ENCODE measurements at places on chromosomes 7 and 10.

GRCh38 chr7:2299131-2299829 is 15.0 kb downstream of the SNX8 start:
- DNase-seq, result peak; percentile 43

DNA sequence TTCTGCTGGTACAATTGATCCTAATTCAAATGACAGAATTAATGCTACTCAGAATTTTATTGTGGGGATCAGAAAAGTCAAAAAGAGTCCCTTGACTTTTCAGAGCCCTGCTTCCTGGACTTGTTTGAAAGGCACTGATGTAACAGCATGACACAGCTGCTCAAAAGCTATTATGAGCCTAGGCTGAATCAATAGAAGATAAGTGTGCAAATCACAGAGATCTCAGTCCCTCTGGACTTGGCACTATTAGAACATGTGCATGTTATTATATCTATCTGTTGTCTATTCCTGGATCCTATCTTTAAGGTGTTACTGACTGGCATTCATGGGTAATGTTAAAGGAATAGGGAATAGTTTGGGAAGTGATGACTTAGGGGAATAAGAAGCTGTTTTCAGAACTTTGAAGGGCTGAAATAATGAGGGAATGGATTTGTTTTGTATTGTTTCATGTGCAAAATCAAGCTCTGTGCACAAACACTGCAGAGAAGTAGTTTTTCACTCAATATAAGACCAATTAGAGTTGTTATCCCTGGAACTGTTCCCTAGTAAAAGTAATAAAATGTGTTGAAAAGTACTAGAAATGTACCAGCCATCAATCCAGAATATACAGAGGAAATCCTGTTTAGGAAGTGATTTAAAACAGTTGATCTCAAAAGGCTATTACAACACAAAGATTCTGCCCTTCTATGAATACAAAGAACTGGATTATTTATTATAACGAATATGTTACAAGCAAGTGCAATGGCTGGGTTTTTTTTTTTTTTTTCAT is 814.9 kb upstream of the C7orf33 start:
- no peak for DNase-seq

GRCh38 chr7:91527460-91527859 is 263.2 kb downstream of the FZD1 start:
- DNase-seq, result no peak

DNA sequence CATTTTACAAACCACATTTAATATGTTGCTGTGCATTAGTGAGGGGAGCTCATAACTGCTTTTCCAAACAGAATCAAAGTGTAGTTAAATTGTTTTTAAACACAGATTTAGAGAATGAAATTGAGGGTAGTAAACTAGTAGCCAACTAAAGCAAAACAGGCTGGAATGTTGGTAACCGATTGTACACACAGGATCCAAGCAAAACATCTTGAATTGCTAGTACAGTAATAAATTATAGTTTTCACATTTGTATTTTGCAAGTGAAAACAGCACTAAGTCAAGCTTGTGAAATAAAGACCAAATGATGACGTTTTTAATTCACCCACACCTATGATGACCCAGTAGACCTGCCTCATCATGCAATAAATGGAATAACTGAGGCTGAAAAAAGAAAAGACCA is 198.3 kb downstream of the HDAC9 start:
- peak; percentile 55 for DNase-seq

- no peak for DNase-seq
Measured at GRCh38 chr7:6175645-6176044, 96.8 kb downstream of the CYTH3 start.

DNA sequence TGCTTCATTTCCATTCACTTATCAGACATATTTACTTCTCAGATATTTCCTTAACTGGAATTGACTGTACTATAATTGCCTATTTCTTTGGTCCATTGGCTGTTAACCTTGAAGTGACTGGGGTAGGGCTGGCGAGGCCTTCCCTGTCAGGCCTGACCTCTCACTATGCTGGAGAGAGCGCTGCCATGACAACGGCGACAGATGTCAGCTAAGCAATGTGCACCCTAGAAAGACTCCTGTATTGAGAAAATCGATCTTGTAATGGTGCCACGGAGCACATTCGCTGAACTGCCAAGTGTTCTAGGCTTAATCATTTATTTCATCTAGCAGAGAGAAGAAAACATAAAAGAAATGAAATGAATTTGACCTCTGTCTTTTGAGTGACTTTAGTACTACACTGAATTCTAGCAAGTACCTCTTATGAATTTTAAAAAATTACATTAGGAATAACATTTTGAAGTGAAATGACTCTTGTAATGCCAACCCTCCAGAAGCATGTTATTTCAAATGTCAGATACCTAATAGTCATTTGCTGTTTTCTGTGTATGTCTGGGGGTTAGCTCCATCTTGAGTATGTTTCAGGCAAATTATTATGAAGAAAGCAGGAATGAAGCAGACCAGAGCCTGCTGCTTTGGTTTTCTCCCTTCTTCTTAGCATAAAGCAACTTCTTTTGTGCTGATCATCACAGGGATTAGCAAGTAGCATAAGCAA is 148.0 kb downstream of the SNX10 start:
- no peak for DNase-seq

- DNase-seq, result no peak
Measured at GRCh38 chr10:72337039-72337629, 17.6 kb downstream of the DNAJB12 start.

DNA sequence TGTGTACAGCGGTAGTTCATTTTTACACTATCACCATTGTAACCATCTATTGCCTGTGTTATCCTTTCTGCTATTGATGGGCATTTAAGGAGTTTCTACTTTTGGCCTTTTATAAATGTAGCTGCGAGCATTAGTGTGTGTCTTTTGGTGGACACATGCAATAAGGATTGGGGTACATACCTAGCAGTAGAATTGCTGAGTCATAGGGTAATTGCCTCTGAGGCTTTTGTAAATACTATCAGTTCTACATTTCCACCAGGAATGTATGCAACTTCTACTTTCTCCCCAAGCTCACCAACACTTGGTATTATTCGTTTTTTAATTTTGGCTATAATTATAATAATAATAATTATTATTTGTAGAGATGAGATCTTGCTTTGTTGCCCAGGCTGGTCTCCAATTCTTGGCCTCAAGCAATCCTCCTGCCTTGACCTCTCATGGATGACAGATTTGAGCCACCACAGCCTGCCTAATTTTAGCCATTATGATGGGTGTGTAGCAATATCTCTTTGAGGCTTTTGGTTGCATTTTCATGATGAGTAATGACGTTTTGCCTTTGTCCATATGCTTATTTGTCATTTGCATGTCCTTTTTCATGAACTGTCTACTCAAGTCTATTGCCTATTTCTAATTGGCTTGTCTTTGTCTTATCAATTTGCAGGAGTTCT is 277.0 kb downstream of the ACTR3B start:
- DNase-seq, result no peak

DNA sequence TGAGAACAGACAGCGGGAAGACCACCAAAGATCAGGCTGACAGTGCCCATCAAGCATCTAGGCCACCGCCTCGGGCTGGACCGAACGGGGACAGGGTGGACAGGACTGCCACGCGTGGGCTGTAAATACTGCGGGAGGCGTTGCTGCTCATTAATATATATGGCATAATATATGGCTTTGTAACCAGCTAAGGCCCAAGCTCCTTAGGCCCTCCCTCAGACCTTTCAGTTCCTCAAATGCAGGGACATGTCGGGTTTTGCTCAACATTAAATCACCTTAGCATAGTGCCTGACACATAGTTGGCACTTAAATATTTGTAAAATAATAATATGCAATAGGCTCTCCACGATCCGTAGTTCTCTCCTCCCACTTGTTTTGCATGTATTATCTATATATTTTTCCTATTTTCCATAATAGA is 402 bp upstream of the TMEM168 start:
- DNase-seq, result no peak

DNA sequence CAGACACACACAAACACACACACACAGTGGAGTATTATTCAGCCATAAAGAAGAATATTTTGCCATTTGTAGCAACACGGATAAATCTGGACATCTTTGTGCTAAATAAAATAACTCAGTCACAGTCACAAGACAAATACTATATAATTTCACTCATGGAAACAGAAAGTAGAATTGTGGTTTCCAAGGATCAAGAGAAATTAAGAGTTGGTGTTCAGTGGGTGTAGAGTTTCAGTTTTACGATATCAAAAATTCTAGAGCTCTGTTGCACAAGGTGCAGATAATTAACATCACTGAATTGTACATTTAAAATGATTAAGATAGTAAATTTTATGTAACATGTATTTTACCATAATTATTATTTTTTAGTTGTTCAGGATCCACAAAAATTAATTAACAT is 1235.0 kb downstream of the XPNPEP1 start:
- no peak for DNase-seq

Data from fibroblast of skin of left biceps (primary cell).